H9 (cell line): ENCODE measurements at places on chromosomes 2 and 18. TPM values are rescaled to one million over a fixed set of nuclear protein-coding genes. Genes with fewer than 3 reads are reported as not detected.

Gene PSMD1
- 166 and 180 TPM in 2 replicates for total RNA-seq

Gene CD28
- total RNA-seq: not detected in 2 replicates

Gene CELF4
- total RNA-seq: 1.1 and 1.5 TPM in 2 replicates

Gene GYPC
- 13.6 and 14.0 TPM in 2 replicates for total RNA-seq

Gene FAM228B
- total RNA-seq: 6.5 and 6.7 TPM in 2 replicates

Gene TEKT4
- not detected in 2 replicates for total RNA-seq

Gene EFR3B
- 7.0 and 7.2 TPM in 2 replicates for total RNA-seq

Gene CCBE1
- 0.39 and 0.46 TPM in 2 replicates for total RNA-seq

Gene GPATCH11
- 2.9 and 3.1 TPM in 2 replicates for total RNA-seq

Gene CYS1
- total RNA-seq: 0.07 and 0.35 TPM in 2 replicates

Gene CHCHD5
- 30.6 and 32.3 TPM in 2 replicates for total RNA-seq

Gene SCYGR8
- not detected in 2 replicates for total RNA-seq

- H3K27ac ChIP-seq: no peak overlapping the region
- H3K27me3 ChIP-seq: peaks cover 7% of the 10 kb centered on the region
- DNase-seq: peak; percentile 74
- H3K4me1 ChIP-seq: peaks cover 3% of the 10 kb centered on the region; the same call in 1 of the 2 replicates
- no peaks in the 10 kb centered on the region for H3K36me3 ChIP-seq
These were observed 107.4 kb upstream of the KCTD1 start for GRCh38 chr18:26655525-26656430.

DNA sequence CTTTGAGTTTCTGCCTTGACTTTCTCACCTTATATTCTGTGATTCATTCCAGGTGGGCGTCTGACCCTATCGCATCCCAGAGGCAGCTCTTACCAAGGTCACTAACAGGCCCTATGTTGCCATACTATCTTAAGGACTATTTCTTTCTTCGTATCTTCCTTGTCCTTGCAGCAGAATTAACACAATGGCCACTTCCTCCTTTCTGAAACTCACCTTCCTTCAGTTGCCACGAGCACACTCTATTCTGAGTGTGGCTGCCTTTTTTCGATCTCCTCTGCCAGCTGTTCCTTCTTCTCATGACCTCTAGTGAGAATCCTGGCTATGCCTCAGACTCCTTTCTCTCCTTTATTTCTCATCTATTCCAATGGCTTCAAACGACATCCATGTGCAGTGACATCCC lies 160.4 kb upstream of the CCDC195 start:
- no peaks in the 10 kb centered on the region for H3K4me1 ChIP-seq
- H3K27ac ChIP-seq: no peak overlapping the region
- H3K27me3 ChIP-seq: no peaks in the 10 kb centered on the region
- H3K36me3 ChIP-seq: no peaks in the 10 kb centered on the region

DNA sequence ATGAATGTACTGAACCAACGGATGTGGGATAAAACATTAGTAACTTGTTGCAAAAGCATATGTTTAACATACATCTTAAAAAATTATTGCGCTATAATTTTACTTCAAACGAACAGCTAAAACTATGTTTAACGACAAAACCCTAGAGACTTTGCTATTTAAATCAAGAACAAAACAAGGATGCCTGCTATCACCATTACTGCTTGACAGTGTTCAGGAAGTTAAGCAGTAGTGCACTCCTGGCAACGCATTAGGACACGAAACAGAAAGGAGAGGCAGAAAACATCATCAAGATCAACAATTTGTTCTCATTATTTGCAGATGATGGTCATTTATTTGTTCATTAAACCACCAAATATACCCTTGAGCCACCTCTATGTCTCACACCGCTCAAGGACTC lies 151.9 kb downstream of the GALNT1 start:
- no peak for DNase-seq
- no peaks in the 10 kb centered on the region for H3K27me3 ChIP-seq
- H3K4me3 ChIP-seq: no peak overlapping the region
- H3K36me3 ChIP-seq: peaks cover 11% of the 10 kb centered on the region

DNA sequence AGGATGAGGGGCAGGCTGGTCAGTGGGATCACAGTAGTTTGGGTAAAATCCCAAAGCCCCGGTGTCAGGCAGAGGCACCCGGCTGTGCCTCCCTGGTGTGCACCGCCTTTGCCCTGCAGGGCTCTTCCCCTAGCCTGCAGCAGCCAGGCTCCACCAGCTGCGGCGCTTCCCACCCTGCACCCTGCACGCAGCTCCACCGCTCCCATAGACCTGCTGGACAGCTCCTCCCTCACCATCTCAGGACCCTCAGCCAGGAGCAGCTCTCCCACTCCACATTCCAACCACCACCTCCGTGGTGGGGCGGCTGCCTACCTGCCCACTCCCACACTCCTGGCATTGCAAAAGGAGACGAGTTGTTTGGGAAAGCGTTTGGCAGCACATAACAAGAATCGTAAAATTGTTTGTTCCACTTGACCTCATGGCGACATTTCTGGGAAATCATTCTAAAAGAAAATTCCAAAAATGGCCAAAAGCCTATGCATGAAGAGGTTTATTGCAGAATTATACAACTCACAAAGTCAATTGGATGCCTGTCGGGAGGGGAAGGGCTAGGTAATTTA lies 287.4 kb upstream of the HDAC4 start:
- DNase-seq: no peak
- no peaks in the 10 kb centered on the region for H3K4me1 ChIP-seq
- no peaks in the 10 kb centered on the region for H3K36me3 ChIP-seq
- H3K27ac ChIP-seq: no peak overlapping the region
- H3K4me3 ChIP-seq: no peak overlapping the region
- H3K27me3 ChIP-seq: no peaks in the 10 kb centered on the region

DNA sequence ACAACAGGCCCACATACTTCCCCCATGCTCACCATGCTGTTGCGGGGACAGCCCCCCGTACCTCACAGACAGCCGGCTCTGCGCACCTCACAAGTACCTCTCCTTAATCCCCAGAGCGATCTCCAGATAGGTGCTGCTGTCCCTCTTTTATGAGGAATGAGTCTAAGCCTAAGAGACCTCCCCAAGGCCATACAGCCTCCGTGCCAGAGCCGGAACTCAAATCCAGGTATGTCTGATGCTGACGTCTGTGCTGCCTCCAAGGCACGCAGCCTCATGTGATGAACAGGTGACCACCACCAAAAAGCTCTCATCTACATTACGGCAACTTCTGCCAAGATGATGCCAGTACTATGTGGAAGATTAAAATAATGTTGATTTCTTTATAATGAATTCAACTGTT lies 85.2 kb downstream of the EIPR1 start:
- H3K27ac ChIP-seq: no peak overlapping the region
- no peaks in the 10 kb centered on the region for H3K4me1 ChIP-seq
- no peaks in the 10 kb centered on the region for H3K27me3 ChIP-seq
- H3K4me3 ChIP-seq: no peak overlapping the region
- H3K36me3 ChIP-seq: peaks cover 1% of the 10 kb centered on the region

- peaks cover 5% of the 10 kb centered on the region for H3K36me3 ChIP-seq
- H3K27me3 ChIP-seq: no peaks in the 10 kb centered on the region
- DNase-seq: no peak
- no peak overlapping the region for H3K27ac ChIP-seq
- H3K4me3 ChIP-seq: no peak overlapping the region
- H3K4me1 ChIP-seq: no peaks in the 10 kb centered on the region
These were observed 147.6 kb upstream of the CAB39 start for GRCh38 chr2:230564805-230565779.

- peaks cover 2% of the 10 kb centered on the region; the same call in 1 of the 2 replicates for H3K27me3 ChIP-seq
- no peak overlapping the region for H3K27ac ChIP-seq
- no peak overlapping the region for H3K4me3 ChIP-seq
- peak; percentile 40 for DNase-seq
- H3K4me1 ChIP-seq: peaks cover 6% of the 10 kb centered on the region; the same call in 1 of the 2 replicates
These were observed 12.9 kb upstream of the GLI2 start for GRCh38 chr2:120722568-120723421.

- DNase-seq: no peak
- H3K4me3 ChIP-seq: no peak overlapping the region
- H3K27ac ChIP-seq: no peak overlapping the region
- H3K36me3 ChIP-seq: no peaks in the 10 kb centered on the region
These were observed 461.6 kb downstream of the TXNL1 start for GRCh38 chr18:56176751-56177150.

DNA sequence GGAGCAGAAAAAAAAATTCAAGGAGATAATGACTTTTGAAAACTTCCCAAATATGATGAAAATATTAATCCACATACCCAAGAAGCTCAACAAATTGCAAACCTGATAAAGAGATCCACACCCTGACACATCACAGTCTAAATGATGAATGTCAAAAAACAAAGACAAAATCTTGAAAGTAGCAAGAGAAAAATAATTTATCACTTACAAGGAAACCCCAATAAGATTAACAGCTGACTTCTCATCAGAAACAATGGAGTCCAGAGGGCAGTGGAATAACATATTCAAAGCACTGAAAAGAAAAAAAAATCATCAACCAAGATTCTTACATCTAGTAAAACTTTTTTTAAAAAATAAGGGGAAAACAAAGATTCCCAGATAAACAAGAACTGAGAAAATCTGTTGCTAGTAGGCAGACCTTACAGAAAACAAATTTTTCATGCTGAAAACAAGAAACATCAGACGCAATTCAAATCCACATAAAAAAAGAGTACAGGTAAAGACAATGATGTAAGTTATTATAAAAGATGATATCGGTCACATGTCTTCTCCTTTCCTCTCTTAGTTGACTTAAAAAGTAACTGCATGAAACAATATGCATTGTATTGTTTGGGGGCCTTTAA lies 21.3 kb downstream of the SLC66A2 start:
- no peak for DNase-seq
- H3K27me3 ChIP-seq: no peaks in the 10 kb centered on the region; the same call in 1 of the 2 replicates

- no peak overlapping the region for H3K27ac ChIP-seq
These were observed 22.8 kb downstream of the CEP68 start for GRCh38 chr2:65079017-65079416.

GRCh38 chr2:184735611-184736010 lies 137.3 kb downstream of the ZNF804A start:
- H3K27me3 ChIP-seq: no peaks in the 10 kb centered on the region
- no peak overlapping the region for H3K27ac ChIP-seq
- no peak overlapping the region for H3K4me3 ChIP-seq
- H3K4me1 ChIP-seq: no peaks in the 10 kb centered on the region
- no peak for DNase-seq
- H3K36me3 ChIP-seq: no peaks in the 10 kb centered on the region

GRCh38 chr2:226467221-226467620 lies 332.4 kb downstream of the IRS1 start:
- H3K4me1 ChIP-seq: no peaks in the 10 kb centered on the region
- DNase-seq: no peak
- peaks cover 6% of the 10 kb centered on the region; the same call in 1 of the 2 replicates for H3K36me3 ChIP-seq
- no peak overlapping the region for H3K27ac ChIP-seq

GRCh38 chr2:180442860-180443644 lies 436.0 kb upstream of the CWC22 start:
- H3K27me3 ChIP-seq: no peaks in the 10 kb centered on the region
- no peak for DNase-seq
- no peak overlapping the region for H3K4me3 ChIP-seq
- no peak overlapping the region for H3K27ac ChIP-seq
- no peaks in the 10 kb centered on the region for H3K4me1 ChIP-seq

- H3K27ac ChIP-seq: no peak overlapping the region
- no peak for DNase-seq
- no peaks in the 10 kb centered on the region; the same call in 2 of the 3 replicates for H3K36me3 ChIP-seq
These were observed 159.3 kb downstream of the PTH2R start for GRCh38 chr2:208565690-208566416.

- DNase-seq: no peak
- no peaks in the 10 kb centered on the region for H3K27me3 ChIP-seq
- no peak overlapping the region for H3K27ac ChIP-seq
- H3K4me3 ChIP-seq: no peak overlapping the region
These were observed 388.0 kb downstream of the TRIB2 start for GRCh38 chr2:13104723-13105122.

GRCh38 chr2:237413777-237414661 lies at the start of gene COL6A3:
TSS of gene COL6A3 (minus strand) at chr2:237414164. CDS start at chr2:237396817, 17,347 bp downstream.
- no peaks in the 10 kb centered on the region for H3K36me3 ChIP-seq
- no peaks in the 10 kb centered on the region for H3K27me3 ChIP-seq
- no peak for DNase-seq
- no peaks in the 10 kb centered on the region for H3K4me1 ChIP-seq
- no peak within 1 kb of the TSS for H3K27ac ChIP-seq
- no peak within 1 kb of the TSS for H3K4me3 ChIP-seq

- H3K4me1 ChIP-seq: no peaks in the 10 kb centered on the region
- no peaks in the 10 kb centered on the region for H3K36me3 ChIP-seq
- H3K4me3 ChIP-seq: no peak overlapping the region
These were observed 19.3 kb downstream of the MSGN1 start for GRCh38 chr2:17835516-17835915.

DNA sequence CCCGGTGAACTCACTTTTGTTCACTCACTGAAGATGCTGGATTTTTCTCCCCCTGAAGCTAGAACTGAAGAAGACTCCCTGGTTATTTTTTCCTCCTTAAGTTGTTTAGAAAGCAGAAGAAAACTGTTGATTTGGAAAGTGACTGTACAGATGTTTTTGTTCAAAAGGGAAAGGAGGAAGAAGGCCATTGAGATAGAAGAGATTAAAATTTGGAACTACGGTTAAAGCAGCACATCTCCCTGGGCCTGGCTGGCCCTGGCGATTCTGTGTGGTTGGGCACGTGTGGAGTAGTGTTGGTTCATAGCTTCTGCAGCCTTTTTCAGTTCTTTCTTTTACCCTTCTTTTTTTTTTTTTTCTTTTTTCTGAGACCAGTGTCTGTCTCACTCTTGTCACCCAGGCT lies 109.2 kb downstream of the MAP4K4 start:
- no peak for DNase-seq
- H3K4me3 ChIP-seq: no peak overlapping the region; the same call in 2 of the 3 replicates
- peaks cover 15% of the 10 kb centered on the region for H3K4me1 ChIP-seq
- H3K27ac ChIP-seq: no peak overlapping the region

DNA sequence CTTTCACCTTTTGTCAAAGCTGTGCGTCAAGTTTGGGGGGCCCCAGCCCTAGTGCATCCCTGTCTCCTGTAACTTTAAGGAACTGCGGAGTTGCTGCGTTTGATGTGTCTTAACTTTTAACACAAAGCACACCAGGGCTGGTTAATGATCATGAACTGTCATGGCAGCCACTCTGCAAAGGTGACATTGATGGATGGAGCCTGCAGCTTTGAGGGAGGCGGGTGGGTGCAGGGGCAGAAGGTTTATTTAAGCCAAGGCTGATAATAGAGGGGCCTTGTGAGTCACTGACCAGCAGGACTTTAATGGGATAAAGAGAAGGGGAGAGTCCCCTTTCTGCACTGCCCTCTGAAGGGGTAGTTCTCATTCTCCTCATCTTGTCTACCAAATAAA lies 190.2 kb upstream of the GATA6 start:
- H3K4me1 ChIP-seq: peaks cover 4% of the 10 kb centered on the region; the same call in 1 of the 2 replicates
- H3K4me3 ChIP-seq: no peak overlapping the region
- no peak overlapping the region for H3K27ac ChIP-seq
- no peaks in the 10 kb centered on the region for H3K27me3 ChIP-seq
- no peaks in the 10 kb centered on the region for H3K36me3 ChIP-seq

- no peak for DNase-seq
- H3K4me3 ChIP-seq: peak overlapping the region; percentile 85
- H3K4me1 ChIP-seq: peaks cover 5% of the 10 kb centered on the region; the same call in 1 of the 2 replicates
- H3K27ac ChIP-seq: peak overlapping the region; percentile 65
- peaks cover 24% of the 10 kb centered on the region for H3K36me3 ChIP-seq
These were observed 834 bp upstream of the BUB1 start for GRCh38 chr2:110678457-110679336.

GRCh38 chr2:181847702-181848101 lies 43.8 kb upstream of the ITPRID2 start:
- H3K4me1 ChIP-seq: no peaks in the 10 kb centered on the region
- H3K4me3 ChIP-seq: no peak overlapping the region
- no peaks in the 10 kb centered on the region for H3K36me3 ChIP-seq
